Stomach (tissue), 19 donors: ENCODE measurements at places on chromosomes 11 and 22. TPM values are rescaled to one million over a fixed set of nuclear protein-coding genes. Genes with fewer than 3 reads are reported as not detected.

DNA sequence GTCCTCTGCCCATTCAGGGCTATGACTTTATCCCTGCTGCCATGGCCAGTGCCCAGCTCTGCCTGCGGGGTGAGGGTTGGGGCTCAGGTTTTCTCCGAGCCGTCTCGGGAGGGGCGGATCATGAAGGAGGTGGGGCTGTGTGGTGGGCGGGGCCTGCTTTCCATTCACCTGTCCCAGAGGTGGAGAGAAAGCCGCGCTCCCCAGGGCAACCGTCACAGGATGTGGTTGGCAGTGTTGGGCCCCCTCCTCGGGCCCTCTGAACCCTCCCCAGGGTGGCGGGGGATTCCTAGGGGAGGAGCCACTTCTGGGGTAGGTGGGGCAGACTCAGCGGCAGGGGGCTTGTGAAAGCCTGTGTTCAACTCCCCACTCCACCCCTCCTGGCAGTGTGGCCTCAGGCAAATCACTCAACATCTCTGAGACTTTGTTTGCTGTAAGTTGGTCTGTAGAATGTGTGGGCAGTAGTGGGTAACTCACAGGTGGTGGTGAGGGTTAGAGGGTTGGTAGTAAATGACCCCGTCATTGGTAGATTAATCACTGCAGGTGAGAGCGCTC is 50.3 kb downstream of the CD6 start:
- H3K4me3 ChIP-seq = peak overlapping the region; percentile 5
- H3K4me1 ChIP-seq = peaks cover 10% of the 10 kb centered on the region
- peak; percentile 91 for DNase-seq

DNA sequence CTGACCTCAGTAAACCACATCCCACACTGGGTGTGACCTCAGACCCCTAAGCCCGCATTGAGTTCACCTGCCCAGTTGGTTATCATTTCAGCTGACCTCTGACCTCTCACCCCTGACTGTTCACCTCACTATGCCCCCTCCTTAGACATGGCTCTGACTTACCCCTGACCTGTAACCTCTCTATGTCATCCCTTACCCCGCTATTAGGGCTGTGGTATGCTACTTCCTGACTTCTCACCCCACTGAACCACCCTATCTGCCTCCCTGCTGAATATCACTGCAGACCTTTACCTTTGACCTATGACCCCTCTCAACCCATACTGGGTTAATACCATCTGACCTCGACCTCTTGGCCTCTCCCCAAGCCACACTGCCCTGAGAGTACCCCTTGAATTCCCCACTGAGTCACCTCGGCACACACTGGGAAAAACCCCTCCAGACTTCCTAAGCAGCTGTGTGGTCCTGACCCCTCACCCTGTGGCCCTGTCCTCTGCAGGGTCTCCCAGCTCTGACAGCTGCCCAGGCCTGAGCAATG is 8.3 kb downstream of the PLCB3 start:
- no peak overlapping the region for H3K27ac ChIP-seq
- no peaks in the 10 kb centered on the region for H3K4me1 ChIP-seq
- no peak for DNase-seq
- no peak overlapping the region for H3K4me3 ChIP-seq
- no peaks in the 10 kb centered on the region for H3K27me3 ChIP-seq
- H3K36me3 ChIP-seq = peaks cover 98% of the 10 kb centered on the region

DNA sequence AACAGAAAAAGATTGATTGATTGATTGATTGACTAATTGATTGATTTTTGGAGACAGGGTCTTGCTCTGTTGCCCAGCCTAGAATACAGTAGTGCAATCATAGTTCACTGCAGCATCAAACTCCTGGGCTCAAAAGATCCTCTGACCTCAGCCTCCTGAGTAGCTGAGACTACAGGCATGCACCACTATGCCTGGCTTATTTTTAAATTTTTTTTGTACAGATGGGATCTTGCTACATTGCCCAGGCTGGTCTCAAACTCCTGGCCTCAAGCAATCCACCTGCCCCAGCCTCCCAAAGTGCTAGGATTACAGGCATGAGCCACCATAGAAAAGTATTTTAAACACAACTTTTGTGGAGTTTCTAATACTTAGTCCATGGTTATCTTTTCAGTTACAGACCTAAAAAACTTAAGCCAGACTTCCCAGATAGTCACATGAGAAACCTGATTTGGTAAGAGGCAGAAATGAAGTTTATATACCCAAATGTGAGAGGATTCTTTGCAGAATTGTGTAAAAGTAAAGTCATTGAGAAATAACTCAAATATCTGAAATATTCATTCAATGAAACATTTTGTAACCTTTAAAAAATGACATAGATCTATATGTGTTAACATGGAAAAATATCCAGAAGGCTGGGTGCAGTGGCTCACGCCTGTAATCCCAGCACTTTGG is 186.5 kb downstream of the SWAP70 start:
- no peak for DNase-seq
- H3K4me3 ChIP-seq = no peak overlapping the region
- no peaks in the 10 kb centered on the region for H3K27me3 ChIP-seq
- peaks cover 63% of the 10 kb centered on the region for H3K36me3 ChIP-seq
- no peak overlapping the region for H3K27ac ChIP-seq

GRCh38 chr22:45518580-45518991 is 15.9 kb downstream of the FBLN1 start:
- DNase-seq = no peak
- no peak overlapping the region for H3K4me3 ChIP-seq

GRCh38 chr11:120389693-120390584 is 53.7 kb downstream of the ARHGEF12 start:
- peaks cover 71% of the 10 kb centered on the region for H3K4me1 ChIP-seq
- H3K4me3 ChIP-seq = no peak overlapping the region
- no peak for DNase-seq
- H3K27ac ChIP-seq = no peak overlapping the region
- H3K36me3 ChIP-seq = no peaks in the 10 kb centered on the region

GRCh38 chr11:47887910-47888569 is 39.9 kb upstream of the NUP160 start:
- H3K4me3 ChIP-seq = no peak overlapping the region
- H3K27me3 ChIP-seq = no peaks in the 10 kb centered on the region
- no peak for DNase-seq

DNA sequence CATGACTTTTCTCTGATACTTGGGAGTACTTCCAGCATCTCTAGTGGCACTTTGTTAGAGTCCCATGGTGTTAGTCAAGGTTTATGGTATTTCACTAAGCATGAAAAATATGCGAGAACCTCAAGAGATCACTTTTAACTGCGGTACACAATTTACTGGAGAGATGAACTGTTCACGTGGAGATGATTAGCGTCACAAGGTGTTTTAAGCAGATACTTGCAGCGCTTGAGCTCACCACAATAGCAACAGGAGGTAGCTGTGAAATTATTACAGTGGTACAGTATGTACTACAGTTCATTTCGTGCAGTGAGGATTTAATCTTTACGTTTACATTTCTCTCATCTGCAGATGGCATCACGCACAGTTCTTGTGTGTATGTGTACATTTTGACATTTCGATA is 4.5 kb downstream of the PARVA start:
- no peak for DNase-seq
- H3K4me1 ChIP-seq = peaks cover 58% of the 10 kb centered on the region
- no peak overlapping the region for H3K27ac ChIP-seq
- no peaks in the 10 kb centered on the region for H3K27me3 ChIP-seq

GRCh38 chr11:59053387-59053786 is 32.7 kb upstream of the GLYATL1B start:
- no peaks in the 10 kb centered on the region for H3K36me3 ChIP-seq
- H3K4me3 ChIP-seq = no peak overlapping the region
- peak; percentile 70 for DNase-seq
- no peak overlapping the region for H3K27ac ChIP-seq

GRCh38 chr11:113494021-113494420 is 18.8 kb upstream of the DRD2 start:
- no peak overlapping the region for H3K27ac ChIP-seq
- no peaks in the 10 kb centered on the region for H3K27me3 ChIP-seq

- no peak for DNase-seq
- no peaks in the 10 kb centered on the region for H3K27me3 ChIP-seq
- H3K4me3 ChIP-seq = no peak overlapping the region
- H3K27ac ChIP-seq = no peak overlapping the region
- no peaks in the 10 kb centered on the region for H3K36me3 ChIP-seq
- H3K4me1 ChIP-seq = no peaks in the 10 kb centered on the region
Measured at GRCh38 chr22:47929073-47929472, 1166.6 kb downstream of the TBC1D22A start.

DNA sequence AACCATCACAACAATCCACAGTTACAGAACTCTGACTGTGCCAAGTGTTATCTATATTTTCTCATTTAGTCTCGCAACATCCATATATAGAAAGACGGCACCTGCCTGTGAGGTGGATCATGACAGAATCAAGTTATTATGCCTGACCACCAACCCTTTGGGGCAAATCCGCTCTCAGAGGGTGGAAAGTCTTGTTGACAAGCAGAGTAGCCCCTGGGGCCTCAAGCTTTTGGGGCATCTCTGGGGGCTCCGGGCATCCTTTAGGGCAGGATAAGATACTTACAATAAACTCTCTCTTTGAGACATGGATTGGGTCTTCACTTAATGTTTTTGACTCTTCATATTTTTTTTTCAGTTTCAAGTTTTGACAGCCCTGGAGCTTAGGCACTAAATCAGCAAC is 150.5 kb upstream of the NAV2 start:
- no peak overlapping the region for H3K27ac ChIP-seq
- H3K36me3 ChIP-seq = no peaks in the 10 kb centered on the region
- no peak overlapping the region for H3K4me3 ChIP-seq

- no peak overlapping the region for H3K4me3 ChIP-seq
- no peaks in the 10 kb centered on the region for H3K27me3 ChIP-seq
- H3K27ac ChIP-seq = no peak overlapping the region
- no peaks in the 10 kb centered on the region for H3K36me3 ChIP-seq
Measured at GRCh38 chr11:132831272-132831671, 701.0 kb downstream of the OPCML start.

DNA sequence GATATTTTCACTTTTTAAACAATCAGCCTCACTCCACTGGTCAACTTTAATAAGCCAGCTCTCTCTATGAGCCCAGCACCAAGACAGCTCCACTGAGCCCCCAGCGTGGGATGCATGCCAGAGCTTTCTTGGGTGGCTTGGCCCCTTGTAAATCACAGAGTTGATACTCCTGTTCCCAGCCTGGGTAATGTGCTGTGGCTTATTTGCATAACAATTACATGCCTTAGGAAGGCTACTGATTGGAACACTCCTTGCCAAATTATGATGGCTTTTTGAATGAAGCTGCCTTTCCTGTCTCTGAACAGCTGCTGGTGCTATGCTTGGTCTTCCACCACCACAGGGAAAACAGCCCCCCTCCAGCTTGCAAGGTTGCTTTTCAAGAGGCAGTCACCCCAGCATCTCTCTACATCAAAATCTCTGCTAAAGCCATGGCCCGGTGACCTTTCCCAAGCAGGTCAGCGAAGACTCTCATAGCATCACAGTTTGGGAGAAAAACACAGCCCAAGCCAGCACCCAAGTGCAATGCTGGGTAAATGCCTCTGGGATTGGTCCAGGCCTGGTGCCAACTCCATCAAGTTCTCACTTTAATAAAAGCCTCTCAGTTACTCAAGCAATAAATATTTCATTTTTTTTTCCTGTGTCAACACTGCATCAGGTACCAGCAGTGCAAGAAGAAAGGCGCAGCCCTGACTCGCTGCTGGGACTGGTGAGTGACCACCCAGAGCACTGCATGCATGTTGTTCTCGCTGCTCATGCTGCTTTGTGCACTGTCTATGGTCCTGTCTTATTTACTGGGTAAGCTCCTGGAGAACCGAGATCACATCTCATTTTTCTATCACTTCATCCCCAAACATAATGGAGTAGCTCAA is 549.3 kb downstream of the OPCML start:
- no peak overlapping the region for H3K27ac ChIP-seq
- H3K36me3 ChIP-seq = no peaks in the 10 kb centered on the region
- no peaks in the 10 kb centered on the region for H3K27me3 ChIP-seq
- DNase-seq = no peak

DNA sequence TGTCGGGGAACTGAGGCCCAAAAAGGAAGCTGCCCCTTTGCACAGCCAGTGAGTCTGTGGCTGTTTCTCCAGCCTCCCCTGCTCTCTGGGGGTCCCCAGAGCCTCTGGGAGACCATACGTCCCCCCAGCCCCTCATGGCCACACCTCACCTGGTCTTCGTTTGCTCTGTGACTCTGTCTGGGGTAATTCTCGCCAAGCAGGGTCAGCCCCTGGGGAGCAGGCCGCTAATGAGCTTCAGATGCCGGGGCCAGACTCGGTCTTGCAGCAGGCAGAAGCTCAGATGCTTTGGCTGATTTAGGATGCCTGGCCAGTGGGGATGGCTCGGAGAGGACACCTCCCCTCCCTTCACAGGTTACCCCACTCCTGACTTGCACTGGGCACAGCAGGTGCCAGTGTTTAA is 24.1 kb upstream of the WNT11 start:
- no peaks in the 10 kb centered on the region for H3K36me3 ChIP-seq
- no peaks in the 10 kb centered on the region for H3K27me3 ChIP-seq

- peaks cover 26% of the 10 kb centered on the region for H3K4me1 ChIP-seq
- no peaks in the 10 kb centered on the region for H3K36me3 ChIP-seq
- no peak overlapping the region for H3K4me3 ChIP-seq
- DNase-seq = no peak
- H3K27ac ChIP-seq = no peak overlapping the region
- H3K27me3 ChIP-seq = no peaks in the 10 kb centered on the region
Measured at GRCh38 chr11:66133216-66133775, 63.2 kb downstream of the PACS1 start.

DNA sequence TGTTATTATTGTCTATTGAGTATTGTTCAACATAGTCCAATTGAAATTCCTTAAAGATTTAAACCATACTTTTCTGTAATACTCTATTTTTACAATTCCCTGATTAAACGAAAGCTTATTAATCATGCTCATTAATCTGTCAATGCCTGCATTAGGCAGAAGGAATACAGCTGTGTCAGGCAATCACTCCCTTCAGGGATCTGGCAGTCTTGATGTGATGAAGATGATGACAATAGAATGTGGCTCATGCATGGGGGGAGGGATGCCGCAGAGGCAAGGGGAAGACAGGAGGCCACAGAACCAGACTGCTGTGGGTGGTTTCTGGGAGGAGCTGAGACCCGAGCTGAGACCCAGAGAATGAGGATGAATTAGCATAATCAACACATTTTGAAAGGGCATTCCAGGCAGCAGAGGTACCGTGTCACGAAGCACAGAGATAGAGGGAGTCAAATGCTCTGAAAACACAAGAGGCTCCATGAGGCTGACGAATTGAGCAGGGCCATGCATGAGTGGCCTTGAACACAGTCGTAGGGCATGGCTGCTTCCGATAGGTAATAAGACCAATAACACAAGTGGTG is 1075.5 kb downstream of the OPCML start:
- H3K36me3 ChIP-seq = no peaks in the 10 kb centered on the region
- DNase-seq = no peak
- H3K27me3 ChIP-seq = peaks cover 4% of the 10 kb centered on the region
- H3K4me1 ChIP-seq = no peaks in the 10 kb centered on the region
- H3K4me3 ChIP-seq = no peak overlapping the region

GRCh38 chr22:19758896-19759426 is 1.6 kb upstream of the TBX1 start:
- peaks cover 40% of the 10 kb centered on the region for H3K27me3 ChIP-seq
- no peak overlapping the region for H3K4me3 ChIP-seq

MYRF gene
- polyA plus RNA-seq = 20.5 TPM

TMEM126A gene
- 63.6 TPM for polyA plus RNA-seq

GRM5 gene
- not detected for polyA plus RNA-seq
